ENCODE measurements at places on chromosomes 5 and 9.
A peak's percentile ranks its signal among the peaks of the same experiment; 100 is the strongest.

DNA sequence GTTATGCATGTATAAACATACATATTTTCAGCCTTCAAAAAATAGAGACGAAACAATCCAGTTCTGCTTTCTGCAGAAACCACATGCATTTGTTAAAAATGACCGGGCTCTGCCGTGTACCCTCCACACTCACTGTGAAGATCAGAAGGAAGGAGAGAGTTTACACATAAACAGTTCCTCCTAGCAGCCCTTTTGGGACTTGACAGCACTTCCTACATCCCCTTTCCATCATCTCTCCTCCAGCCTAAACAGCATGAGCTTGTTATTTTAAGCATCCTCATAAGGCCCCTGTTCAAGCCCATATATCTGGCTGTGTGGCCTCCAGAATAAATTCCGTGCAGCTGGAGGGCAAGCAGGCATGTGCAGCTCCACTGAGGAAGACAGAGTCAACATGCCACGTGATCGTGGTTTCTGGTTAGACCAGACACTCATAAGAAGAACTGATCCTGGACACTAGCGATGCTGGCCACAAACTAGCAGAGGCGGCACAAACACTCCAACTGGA is 42.2 kb downstream of the NIPAL4 start:
- no peaks in the 10 kb centered on the region for H3K27me3 ChIP-seq
- H3K4me3 ChIP-seq = no peak overlapping the region
- H3K36me3 ChIP-seq = peaks cover 25% of the 10 kb centered on the region

DNA sequence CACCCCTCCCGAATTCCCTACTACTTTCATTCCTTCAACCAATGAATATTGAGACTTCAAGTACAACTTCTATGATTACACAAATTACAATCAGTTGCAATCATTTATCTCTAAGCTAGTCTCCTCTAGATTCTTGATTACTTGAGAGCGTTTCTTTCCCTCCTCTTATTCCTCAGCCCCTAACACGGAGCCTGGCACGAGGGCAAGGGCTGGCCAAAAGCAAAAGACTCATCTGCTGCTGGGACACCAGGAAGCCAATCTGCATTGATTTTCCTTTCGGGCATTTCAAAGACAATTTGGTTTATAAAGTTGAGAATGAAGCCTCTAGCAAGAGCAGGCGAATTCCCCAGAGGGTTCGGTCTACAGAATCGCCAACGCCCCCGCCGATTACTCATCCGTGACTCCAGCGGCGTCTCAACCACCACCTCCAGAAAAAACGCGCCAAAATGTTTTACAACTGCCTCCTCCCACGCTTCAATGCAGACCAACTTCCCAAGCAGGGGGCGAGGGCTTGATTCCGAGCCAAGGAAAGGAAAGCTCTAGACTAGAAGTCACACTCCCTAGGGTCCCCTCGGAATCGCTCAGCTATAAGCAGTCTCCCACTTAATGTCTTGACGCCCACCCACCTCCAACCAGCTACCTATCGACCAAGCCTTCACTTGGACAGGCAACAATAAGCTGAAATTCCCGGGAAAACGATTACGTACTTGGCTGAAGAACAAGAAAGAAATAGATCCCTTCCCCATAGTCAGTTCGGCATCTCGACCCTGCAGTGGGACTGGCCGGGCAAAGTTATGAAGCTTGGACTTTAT is 1.5 kb downstream of the PCSK1 start:
- H3K36me3 ChIP-seq = no peaks in the 10 kb centered on the region
- H3K4me3 ChIP-seq = peak overlapping the region; percentile 63
- peak; percentile 17 for DNase-seq

- H3K27me3 ChIP-seq = no peaks in the 10 kb centered on the region
- H3K4me3 ChIP-seq = no peak overlapping the region
- no peak for DNase-seq
- peaks cover 91% of the 10 kb centered on the region for H3K36me3 ChIP-seq
- H3K27ac ChIP-seq = peak overlapping the region; percentile 10
These were observed 6.1 kb downstream of the SETX start for GRCh38 chr9:132348676-132349075.

DNA sequence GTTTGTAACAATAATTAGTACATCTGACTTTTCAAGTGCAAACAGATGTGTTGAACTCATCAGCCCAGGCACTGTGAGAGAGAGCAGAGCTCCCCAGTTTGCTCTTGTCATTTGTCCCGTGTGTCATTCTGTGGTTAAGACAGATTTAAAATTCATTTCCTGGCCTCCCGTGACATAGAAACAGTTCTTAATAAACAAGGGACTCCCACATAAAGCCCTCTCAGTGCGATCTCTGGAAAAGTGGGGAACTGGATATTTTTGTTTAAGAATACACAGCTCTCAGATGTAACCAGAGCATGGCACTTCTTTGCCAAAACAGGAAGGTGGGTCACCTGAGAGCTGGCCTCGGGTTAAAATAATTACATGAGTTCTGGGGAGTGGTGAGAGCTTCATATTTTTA is 58.6 kb downstream of the PRKACG start:
- H3K4me1 ChIP-seq = no peaks in the 10 kb centered on the region
- DNase-seq = no peak
- no peaks in the 10 kb centered on the region for H3K36me3 ChIP-seq

GRCh38 chr9:130672466-130672865 is 8.1 kb downstream of the PRDM12 start:
- peak; percentile 80 for DNase-seq
- H3K4me1 ChIP-seq = no peaks in the 10 kb centered on the region
- peaks cover 9% of the 10 kb centered on the region for H3K27me3 ChIP-seq
